ENCODE measurements at places on chromosomes 13 and 19. TPM values are rescaled to one million over a fixed set of nuclear protein-coding genes. Genes with fewer than 3 reads are reported as not detected.

- no peak for DNase-seq
These were observed 11.9 kb upstream of the SULT2B1 start for GRCh38 chr19:48540110-48540509.

GRCh38 chr19:20167651-20168122 lies 673 bp downstream of the ZNF486 start:
- DNase-seq, result no peak

GRCh38 chr19:29287061-29287460 lies 74.1 kb upstream of the UQCRFS1 start:
- no peak for DNase-seq

GRCh38 chr13:113157206-113157928 lies 1.1 kb upstream of the PROZ start:
- no peak for DNase-seq

- no peak for DNase-seq
These were observed 60.6 kb downstream of the LHFPL6 start for GRCh38 chr13:39542361-39542760.

DNA sequence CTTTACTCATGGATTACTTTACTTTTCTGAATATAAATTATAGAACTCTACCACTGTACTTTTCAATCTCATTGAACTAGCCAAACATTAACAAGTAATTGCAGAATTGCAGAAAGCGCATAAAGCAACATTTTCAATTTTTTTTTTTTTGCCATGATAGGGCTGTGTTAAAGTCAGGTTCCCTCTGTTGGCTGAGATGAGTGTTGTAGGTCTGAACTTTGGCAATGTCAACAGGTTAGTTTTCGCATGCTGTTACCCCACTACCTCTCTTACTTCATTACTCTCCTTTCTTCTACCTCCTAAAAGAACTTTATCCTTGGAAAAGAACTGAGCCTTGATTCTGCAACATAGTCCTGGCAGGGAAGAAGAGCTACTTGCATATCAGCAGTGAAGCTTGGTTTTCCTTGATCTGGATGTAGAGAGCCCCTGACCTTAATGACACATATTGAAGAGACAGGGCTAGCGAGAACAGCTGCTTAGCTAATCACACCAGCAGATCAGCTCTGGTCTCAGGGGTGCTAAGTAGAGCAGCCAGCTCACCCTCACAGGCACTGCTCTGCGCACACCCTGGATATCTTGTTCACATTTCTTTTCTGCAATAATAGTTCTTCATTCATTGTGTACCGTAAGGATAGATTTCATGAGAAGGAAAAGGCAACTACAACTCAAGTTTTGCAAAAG lies 119.5 kb downstream of the FLT1 start:
- no peak for DNase-seq

DNA sequence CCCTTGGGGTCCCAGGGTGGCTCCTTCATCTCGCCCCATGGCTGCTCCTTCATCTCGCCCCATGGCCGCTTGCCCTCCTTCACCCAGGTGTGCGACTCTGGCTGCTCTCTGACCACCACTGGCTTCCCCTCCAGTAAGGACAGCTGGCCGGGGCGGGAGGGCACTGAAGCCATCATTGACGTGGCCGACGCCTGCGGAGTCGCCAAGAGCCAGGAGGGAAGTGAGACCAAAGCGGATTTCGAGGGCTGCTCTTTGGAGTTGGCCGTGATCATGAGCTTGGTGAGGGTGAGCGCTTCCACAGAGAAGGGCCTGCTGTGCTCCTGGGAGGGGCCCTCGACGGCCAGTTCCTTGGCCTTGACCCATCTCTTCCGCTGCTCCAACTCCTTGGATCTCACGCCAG lies 4.0 kb upstream of the COX6B2 start:
- no peak for DNase-seq

Gene GGN
- 0.15 TPM for total RNA-seq

- no peak for DNase-seq
These were observed 841.1 kb upstream of the PRR20A start for GRCh38 chr13:56299650-56300049.

GRCh38 chr13:113498905-113499304 lies 8.4 kb upstream of the DCUN1D2 start:
- no peak for DNase-seq

DNA sequence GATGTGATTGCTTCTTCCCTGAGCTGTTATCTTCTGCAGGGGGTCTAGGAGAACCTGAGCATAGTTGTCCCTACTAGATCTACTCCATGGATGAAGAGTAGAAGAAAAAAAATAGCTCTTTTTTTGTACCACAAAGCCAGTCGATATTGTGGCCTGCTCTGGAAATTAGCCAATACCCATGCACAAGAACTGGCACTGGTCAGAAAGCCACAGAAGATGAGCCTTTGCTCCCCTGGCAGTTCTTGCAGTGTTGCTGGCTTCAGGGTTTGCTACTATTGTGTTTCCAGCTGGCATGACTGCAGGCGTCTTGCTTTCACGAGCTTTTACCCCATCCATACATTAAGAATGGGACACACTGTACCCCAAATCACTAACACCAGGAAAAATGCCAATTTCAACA lies 547.7 kb upstream of the KLF12 start:
- no peak for DNase-seq

DNA sequence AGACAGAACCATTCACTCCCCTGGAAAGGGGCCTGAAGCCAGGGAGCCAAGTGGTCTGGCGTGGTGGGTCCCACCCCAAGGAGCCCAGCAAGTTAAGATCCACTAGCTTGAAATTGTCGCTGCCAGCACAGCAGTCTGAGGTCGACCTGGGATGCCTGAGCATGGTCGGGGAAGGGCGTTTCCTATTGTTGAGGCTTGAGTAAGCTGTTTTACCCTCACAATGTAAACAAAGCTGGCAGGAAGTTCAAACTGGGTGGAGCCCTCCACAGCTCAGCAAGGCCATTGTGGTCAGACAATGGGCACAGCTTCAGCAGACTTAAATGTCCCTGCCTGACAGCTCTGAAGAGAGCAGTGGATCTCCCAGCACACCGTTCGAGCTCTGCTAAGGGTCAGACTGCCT lies 195.6 kb upstream of the DACH1 start:
- no peak for DNase-seq

DNA sequence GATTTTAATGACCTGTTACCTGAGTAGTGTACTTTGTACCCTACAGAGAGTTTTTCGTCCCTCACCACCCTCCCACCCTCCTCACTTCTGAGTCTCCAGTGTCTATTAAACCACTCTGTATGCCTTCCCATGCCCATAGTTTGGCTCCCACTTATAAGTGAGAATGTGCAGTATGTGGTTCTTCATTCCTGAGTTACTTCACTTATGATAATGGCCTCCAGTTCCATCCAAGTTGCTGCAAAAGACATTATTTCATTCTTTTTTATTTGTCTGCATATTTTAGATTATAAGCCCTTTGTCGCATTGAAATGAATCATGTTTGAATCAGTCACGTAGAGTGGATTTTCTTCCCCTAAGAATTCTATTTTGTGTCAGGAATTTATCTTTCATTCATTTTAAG lies 12.2 kb upstream of the HTR2A start:
- no peak for DNase-seq

DNA sequence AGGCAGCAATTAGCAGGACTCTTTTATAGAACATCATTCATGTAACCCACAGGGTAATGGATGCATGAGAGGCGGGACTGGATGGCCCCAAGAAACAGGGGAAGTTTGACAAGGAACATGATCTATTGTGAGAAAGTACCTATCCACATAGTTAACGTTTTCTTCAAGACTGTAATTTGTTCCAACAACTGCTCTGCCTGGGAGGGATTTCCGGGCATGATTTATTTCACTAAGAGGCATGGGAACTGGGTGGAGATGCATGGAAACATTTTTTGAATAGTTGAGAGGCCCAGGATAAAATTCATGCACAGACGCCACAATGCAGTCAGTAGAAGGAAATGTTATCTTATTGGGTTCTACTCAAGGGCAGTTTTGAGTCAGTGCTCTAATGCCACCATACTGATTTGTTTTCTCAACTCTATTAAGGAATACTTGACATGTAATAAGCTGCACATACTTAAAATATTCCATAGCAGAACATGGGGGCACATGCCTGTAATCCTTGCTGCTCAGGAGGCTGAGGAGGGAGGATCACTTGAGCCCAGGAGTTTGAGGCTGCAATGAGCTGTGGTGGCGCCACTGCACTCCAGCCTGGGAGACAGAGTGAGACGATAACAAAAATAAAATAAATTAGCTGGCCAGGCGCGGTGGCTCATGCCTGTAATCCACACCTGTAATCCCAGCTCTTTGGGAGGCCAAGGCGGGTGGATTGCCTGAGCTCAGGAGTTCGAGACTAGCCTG lies 9.9 kb upstream of the ATG4D start:
- DNase-seq, result no peak

DNA sequence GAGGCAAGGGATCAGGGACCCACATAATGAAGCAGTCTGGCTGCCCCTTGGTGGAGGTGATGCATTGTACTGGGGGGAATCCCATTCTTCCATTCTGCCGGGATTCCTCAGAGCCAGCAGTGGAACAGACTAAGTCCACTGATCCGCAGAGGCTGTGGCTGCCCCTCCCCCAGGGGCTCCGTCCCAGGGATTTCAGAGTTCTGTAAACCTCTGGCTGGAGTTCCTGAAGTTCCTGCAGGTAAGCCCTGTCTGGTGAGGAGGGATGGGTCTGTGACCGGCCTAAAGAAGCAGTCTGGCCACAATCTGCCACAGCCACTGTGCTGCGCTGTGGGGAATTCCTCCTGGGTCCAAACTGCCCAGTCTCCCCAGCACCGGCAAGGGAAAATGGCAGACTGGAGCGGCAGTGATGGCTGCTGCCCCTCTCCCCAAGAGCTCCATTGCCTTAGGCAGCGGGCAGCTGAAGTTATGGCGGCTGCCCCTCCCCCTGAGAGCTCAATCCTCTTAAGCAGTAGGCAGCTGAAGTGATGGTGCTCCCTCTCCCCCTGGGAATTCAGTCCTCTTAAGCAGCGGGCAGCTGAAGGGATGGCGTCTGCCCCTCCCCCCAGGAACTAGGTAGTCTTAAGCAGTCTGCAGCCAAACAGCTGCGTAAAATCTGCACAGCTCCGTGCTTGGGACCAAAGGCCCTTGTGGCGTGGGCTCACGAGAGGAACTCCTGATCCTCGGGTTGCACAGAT lies 155.7 kb downstream of the PCDH17 start:
- no peak for DNase-seq

DNA sequence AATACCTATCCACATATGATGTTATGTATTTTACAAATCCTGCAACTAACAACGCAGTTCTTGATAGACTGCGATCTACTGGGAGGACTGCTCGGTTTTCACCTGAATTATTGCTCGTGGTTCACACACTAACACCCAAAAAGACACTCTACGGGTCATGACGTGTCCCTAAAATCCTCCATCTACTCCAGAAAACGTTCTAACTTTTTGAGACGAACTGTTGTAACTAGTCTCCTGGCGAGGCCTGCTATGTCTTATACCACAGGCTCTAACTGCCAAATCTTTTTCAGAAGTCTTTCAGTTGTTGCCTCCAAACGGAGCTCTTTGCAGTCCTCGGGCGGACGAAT lies 108.2 kb downstream of the KCNRG start:
- no peak for DNase-seq

- no peak for DNase-seq
These were observed 110.0 kb downstream of the KCNRG start for GRCh38 chr13:50125304-50125553.

Gene ZNF878
- 0.32 TPM for total RNA-seq

Gene NXNL1
- total RNA-seq, result not detected

GRCh38 chr19:3350014-3350663 lies 16.2 kb upstream of the NFIC start:
- DNase-seq, result no peak

DNA sequence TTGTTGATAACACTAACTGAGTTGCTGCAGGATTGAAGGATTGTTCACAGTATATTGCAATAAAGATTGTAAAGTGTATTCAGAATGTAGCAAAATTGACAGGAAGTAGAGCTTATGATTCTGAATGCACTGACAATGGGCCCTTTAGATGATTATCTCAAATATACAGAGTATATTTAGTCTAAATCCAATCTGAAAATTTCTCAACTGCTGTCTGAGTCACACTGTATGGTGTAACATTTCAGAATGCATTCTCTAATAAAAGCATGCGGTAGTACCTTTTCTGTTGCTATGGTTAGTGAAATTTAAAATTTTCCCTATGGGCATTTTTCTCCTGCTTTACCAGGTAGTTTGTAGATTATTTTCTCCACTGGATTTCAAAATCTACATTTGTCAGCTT lies 365.2 kb downstream of the PCDH17 start:
- DNase-seq, result no peak

DNA sequence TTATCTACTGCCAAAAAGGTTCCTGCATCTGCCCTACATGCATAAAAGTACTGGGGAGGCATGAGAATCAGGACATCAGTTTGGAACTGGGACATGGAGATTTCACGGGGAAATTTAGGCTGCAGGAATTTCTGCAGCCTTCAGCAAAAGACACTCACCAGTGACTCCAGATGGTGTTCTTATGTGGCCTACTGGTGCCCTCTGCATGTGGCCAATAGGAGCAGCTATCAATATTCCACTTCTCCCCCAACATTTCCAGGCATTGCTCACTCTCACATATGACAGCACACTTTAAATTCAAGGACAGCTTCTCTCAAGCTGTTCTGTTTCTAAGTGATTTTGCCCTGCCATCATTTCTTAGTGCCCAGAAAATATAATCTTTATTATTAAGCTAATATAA lies 570.5 kb upstream of the ARGLU1 start:
- DNase-seq, result no peak

- no peak for DNase-seq
These were observed 3.5 kb upstream of the ZIC5 start for GRCh38 chr13:99974939-99975561.

GRCh38 chr13:92640936-92641335 lies 585.7 kb upstream of the GPC6 start:
- no peak for DNase-seq

GRCh38 chr13:23161481-23161825 lies 19.3 kb upstream of the SGCG start:
- no peak for DNase-seq

- no peak for DNase-seq
These were observed 18.1 kb downstream of the DGKH start for GRCh38 chr13:42066542-42066941.

- no peak for DNase-seq
These were observed 930 bp upstream of the FBN3 start for GRCh38 chr19:8150178-8150865.

DNA sequence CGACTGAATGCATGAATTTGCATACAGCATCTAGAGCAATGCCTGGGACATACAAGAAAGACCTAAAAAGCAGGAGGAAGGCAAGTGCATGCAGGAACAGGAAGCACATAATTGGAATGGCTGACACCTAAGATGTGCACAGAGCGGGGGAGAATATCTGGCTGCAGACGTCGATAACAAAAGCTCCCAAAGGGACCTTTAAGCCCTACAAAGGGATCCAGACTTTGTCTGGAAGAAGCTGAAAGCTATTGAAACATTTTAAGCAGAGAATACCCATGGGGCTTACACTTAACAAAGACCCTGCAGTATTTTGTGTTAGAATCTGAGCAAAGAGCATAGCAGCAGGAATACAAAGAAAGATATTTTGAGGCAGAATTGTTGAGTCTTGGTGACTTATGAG lies 107.4 kb upstream of the CLDN10 start:
- no peak for DNase-seq

Gene GJA3
- total RNA-seq, result 17.9 TPM

Gene PPP1R13L
- total RNA-seq, result 222 TPM

Gene WDR88
- not detected for total RNA-seq

GRCh38 chr13:109385242-109385560 lies 401.2 kb downstream of the IRS2 start:
- no peak for DNase-seq
